G401 (cell line): ENCODE measurements at places on chromosomes 6 and 20. TPM values are rescaled to one million over a fixed set of nuclear protein-coding genes. Genes with fewer than 3 reads are reported as not detected.

- DNase-seq, result no peak
These were observed 108.7 kb downstream of the ERMARD start for GRCh38 chr6:169859978-169860703.

GRCh38 chr6:168147205-168147738 lies 68.3 kb upstream of the FRMD1 start:
- peak; percentile 38 for DNase-seq

The KIAA1755 gene
- total RNA-seq, result not detected in 2 replicates

DNA sequence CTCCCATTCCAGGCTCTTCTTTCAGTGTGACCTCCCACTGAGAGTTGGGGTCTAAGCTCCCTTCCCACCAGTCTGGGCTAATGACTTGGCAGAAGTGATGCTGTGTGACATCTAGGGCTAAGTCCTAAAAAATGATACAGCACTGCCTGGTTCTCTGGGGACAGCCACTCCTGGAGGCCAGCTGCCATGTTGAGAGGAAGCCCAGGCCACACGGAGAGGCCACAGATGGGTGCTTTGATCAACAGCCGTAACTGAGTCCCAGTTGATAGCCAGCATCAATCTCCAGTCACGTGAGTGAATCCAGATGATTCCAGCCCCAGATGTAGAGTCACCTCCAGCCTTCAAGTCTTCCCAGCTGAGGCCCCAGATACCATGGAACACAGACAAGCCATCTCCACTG lies 13.8 kb downstream of the SUN5 start:
- no peak for DNase-seq

The BCKDHB gene
- 33.2 and 46.5 TPM in 2 replicates for total RNA-seq

GRCh38 chr6:55666606-55667225 lies 87.7 kb upstream of the HMGCLL1 start:
- no peak for DNase-seq

GRCh38 chr6:41358503-41358902 lies 23.1 kb downstream of the NCR2 start:
- DNase-seq, result no peak

- no peak for DNase-seq
These were observed 3.7 kb downstream of the CSNK2A1 start for GRCh38 chr20:539848-540247.
